ENCODE measurements at places on chromosomes 1 and 21.

DNA sequence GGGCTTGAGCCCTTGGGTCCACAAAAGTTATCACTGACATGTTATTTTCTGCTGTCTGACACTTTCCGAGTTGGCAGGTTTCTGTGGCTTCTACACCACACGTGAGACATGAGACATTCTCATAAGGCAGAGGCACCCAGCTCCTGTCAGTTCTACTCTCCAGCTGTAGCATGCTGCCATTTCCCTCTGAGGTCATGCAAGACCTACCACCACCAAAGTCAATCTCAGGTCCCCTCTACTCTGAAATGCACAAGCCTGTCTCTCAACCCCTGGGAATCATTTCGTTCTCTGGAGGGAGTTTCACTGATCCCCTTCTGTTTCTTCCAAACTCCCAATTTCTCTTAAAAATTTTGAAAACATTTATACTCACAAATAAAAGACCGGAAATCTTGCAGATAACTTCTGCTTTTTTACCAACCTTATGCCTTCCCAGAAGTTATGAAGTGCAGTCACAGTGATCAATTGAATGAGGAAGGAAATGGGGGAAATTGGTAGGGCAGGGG lies 39.5 kb upstream of the CR2 start:
- DNase-seq, result no peak

DNA sequence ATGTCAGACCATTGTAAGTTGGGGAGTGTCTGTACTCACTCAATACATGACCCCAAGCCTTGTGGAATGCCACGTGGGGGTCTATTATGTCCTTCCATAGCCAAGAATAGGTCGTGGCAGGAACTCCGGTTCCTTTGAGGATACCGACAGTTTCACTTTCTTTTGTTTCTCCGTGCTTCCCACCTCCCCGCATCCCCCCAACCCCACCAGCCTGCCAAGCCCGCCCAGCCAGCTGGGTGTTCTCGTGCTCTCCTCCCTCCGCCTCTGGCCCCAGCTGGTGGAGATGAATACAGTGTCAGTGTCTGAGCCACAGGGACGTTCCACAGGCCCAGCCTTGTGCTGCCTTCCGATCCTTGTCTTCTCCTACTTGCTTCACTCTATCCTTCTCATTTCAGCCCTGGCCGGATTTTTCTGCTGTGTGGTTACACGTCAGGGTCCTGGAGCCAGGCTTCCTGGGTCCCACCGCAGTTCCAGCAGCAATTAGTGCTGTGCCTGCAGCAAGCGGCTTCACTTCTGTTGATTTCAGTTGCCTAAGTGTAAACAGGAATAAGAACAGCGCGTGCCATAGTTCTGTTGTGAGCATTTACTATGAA lies 4.1 kb upstream of the AGTRAP start:
- DNase-seq, result peak; percentile 42

DNA sequence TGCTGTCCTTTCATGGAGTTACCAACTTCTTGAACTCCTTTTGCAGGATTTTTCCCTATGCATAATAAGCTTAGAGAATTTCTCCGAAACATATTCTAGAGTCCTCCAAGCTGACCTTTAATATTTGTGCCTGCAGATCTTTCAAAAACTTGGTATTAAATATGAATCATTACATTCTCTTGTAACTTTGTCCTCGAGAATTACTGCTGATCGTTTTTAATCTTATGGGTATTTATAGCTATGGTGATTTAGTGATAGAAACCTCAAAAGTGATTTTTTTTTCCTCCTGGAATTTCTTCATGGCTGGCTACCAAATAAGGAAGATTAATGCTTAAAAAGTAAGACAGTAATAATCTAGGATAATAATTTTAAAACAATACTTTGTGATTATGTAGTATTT lies 39.1 kb downstream of the MAP3K21 start:
- DNase-seq, result no peak

DNA sequence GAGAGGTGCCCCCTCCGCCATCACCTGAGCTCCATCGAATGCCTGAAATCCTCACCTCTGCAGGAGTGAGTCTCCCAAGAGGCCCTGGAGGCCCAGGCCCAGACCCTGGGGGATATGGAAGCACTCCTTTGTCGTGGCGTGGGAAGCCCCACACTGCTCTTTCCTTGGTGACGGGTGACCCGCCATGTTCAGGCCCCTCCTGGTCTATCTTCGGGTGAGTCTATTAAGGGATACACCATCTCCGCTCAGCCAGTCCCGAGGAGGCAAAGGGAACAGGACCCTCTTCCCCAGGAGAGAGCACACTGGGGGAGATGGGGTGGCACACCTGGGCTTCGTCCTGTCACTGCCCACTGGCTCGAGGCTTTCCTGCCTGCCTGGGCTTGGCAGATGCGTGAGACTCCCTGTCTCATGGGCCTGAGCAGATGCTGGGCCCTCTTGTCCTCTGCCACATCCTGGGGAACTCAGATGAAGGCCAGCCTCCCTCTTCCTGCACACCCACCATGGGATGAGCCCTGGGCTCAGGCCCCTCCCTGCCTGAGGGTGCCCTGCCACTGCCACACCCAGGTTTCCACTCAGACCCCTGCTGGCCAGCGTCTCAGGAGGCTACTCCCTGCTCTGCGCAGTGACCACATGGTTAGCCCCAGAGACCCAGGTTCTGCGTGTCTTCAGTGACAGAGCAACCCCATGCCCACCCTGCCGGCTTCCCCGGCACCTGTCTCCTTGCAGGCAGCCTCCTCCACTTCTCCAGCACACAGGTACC lies 3.8 kb upstream of the NPHP4 start:
- no peak for DNase-seq

DNA sequence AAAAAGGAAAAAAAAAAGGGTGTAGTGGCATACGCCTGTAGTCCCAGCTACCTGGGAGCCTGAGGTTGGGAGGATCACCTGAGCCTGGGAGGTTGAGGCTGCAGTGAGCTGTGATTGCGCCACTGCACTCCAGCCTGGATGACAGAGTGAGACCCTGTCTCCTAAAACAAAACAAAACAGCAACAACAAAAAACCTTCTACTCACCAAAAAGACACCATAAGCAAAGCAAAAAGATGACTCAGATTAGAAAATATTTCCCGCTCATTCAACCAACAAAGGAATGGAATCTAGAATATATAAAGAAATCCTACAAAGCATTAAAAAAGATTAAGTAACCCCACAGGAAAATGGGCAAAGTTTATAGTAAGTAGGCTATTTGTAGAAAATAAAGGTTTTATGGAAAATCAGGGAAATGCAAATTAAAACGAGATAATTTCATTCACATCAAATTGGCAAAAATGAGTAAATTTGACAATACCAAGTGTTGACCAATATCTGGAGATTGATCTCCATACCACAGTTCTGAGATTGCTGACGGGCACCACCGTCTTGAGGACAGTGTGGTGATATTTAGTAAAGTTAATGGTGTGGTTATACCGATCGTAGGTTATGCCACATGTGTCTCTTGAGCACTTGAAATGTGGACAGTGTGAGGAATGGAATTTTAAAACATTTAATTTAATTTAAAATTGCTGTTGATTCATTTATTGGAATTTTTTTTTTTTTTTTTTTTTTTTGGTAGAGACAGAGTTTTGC lies 54.0 kb downstream of the PIK3CD start:
- peak; percentile 38 for DNase-seq

DNA sequence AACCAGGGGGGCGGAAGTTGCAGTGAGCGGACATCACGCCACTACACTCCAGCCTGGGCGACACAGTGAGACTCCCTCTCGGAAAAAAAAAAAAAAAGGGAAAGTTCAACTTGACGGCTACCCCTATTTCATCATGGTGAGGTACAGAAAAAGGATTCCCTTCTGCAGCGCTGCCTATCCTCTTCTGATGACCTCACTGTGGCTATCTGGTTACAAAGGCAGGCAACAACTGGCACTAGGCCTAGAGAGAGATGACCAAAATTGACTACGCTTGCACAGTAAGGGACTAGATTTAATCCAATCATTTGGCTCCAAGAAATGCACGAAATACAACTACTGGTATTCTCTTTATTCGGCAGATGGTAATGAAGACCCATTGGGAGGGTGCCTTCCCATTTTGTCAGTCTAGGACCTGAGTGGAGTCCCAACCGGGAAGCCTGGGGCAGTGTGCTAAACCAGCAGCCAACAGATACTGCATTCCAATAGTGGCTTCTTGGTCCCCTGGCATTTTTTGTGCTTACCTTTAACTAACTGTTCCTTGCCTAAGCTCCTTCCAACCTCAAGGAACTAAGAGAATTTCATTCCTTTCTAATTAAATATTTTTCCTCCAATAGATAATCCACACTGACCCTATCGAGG lies 36.6 kb downstream of the ITPKB start:
- DNase-seq, result peak; percentile 94

DNA sequence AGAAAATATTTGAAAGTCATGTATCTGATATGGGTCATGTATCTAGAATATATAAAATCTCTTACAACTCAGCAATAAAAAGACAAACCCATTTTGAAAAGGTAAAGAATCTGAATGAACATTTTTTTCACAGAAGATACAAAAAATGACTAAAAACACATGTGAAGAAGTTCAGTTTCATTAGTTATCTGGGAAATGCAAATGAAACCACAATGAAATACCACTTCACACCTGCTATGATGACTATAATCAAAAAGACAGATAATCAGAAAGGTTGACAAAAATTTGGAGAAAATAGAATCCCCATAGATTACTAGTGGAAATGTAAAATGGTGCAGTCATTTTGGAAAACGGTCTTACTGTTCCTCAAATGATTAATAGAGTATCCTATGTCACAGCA lies 631.0 kb downstream of the MRPL39 start:
- no peak for DNase-seq

GRCh38 chr1:40059960-40060750 lies 19.6 kb downstream of the CAP1 start:
- DNase-seq, result no peak

DNA sequence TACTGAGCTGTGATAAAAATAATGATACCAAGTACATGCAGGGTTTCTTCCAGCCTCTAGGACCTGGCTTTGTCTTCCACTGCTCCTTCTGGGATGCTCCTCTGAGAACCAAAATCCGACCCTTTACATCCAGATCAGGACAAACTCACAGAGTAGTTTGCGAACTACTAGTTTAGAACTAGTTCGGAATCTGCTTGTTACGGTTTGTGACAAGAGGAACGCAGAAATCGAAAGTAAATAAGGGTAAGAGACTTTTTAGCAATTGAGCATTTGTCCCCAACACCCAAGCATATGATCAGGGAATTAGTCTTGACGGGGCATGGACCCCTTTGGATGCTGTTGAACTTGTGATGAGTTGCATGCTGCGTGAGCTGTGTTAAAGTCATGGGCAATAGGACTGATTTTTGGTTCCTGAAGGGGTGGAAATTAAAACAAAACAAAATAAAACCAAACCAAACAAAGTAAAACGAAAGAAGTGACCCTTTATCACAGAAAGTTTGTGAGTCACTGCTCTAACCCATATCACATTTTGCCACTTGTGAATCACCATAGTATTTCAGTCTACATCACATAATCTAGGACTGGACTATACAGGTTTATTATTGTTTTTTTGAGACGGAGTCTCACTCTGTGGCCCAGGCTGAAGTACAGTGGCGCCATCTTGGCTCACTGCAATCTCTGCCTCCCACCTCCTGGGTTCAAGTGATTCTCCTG lies 35.7 kb upstream of the ERRFI1 start:
- DNase-seq, result peak; percentile 80

GRCh38 chr1:208654241-208654640 lies 410.1 kb upstream of the PLXNA2 start:
- DNase-seq, result peak; percentile 30

GRCh38 chr1:36464605-36465393 lies 615 bp upstream of the MRPS15 start:
- DNase-seq, result peak; percentile 28

DNA sequence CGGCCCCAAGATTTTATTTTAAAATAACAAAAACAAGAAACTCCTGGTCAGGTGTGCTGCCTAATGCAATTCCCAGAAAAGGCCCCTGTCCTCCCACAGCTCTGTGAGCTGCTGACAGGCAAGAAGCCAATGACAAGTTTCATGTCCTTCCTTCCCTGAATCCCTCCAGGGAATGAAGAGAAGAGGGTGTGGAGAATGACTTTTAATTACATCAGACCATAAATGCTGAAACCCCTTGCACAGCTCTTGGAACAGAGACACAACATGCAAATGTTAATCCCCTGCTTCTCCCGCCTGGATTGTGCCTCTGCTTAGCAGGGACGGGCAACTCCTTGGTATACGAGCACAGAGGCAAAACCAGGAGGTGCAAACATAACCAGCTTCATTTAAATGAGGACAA lies 228.1 kb upstream of the CAMK1G start:
- no peak for DNase-seq

DNA sequence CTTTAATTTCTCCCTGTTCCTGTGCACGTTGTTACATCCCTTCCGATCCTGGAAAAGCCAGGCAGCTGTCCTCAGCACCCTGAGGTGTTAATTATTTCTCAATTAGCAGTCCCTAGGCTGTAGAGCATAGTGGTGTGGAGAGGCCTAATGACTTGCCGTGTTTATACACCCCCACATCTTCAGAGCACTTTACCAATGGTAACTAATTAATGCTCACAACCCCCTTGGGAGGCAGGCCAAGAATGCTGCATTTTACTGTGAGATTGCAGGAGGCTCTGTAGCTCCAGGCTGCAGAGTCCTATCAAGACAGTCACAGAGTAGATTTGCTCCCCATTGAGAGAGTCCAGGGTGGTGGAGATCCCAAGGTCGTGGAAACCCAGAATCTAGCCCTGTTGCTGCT lies 2.4 kb upstream of the PARS2 start:
- no peak for DNase-seq

DNA sequence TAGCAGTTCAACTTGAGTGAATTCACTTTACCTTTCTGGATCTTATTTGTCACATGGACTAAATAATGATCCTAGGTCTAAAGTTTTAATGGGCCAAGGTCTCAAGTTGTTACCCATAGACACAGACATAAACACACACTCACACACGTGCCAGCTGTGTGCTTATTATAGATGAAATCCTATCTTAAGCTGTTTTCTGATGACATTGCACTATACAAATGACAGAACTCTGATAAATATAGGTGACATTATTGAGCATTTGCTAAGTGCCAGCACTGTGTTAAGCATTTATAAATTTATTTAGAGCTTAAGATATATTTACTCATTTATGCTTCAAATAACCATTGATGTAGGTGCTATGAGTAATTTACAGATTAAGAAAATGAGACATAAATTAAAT lies 474.4 kb upstream of the NR5A2 start:
- no peak for DNase-seq

DNA sequence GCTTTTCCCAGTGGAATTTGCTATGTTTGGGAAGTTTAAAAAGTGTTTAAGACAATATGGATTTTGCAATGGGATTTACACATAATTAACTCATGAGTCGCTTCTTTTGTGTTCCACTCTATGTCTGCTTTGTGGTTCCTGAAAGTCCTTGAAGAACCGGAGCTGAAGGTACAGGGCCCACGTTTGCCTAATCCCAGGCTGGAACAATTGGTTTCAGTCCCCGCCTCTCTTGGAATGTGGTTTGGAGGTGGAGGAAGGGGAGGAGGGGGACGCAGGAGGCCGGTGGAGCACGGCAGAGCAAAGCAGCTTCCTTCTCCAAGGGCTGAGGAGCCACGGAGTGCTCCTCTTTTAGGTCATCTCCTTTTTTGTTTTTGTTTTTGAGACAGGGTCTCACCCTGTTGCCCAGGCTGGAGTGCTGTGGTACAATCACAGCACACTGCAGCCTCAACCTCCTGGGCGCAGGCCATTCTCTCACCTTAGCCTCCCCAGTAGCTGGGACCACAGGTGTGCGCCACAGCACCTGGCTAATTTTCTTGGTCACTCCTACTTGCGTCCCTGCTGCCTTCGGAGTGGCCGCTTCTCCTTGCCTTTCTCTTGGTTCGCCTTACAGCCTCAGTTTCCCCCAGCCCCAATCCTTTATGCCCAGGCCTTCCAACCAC lies 129.5 kb upstream of the ERRFI1 start:
- DNase-seq, result peak; percentile 46

GRCh38 chr1:75449998-75450397 lies 160.9 kb downstream of the SLC44A5 start:
- no peak for DNase-seq

GRCh38 chr1:163240705-163241104 lies 38.0 kb upstream of the RGS5 start:
- DNase-seq, result no peak
